Upper lobe of right lung (tissue), 1 donor: ENCODE measurements at places on chromosomes 12 and 14. TPM values are rescaled to one million over a fixed set of nuclear protein-coding genes. Genes with fewer than 3 reads are reported as not detected.

GPR162 gene
- 17.1 TPM for total RNA-seq

ABCB9 gene
- total RNA-seq = 5.2 TPM

CPNE6 gene
- not detected for total RNA-seq

RNFT2 gene
- 2.6 TPM for total RNA-seq
